Fibroblast of villous mesenchyme (primary cell): ENCODE measurements at places on chromosomes 2 and 18.

DNA sequence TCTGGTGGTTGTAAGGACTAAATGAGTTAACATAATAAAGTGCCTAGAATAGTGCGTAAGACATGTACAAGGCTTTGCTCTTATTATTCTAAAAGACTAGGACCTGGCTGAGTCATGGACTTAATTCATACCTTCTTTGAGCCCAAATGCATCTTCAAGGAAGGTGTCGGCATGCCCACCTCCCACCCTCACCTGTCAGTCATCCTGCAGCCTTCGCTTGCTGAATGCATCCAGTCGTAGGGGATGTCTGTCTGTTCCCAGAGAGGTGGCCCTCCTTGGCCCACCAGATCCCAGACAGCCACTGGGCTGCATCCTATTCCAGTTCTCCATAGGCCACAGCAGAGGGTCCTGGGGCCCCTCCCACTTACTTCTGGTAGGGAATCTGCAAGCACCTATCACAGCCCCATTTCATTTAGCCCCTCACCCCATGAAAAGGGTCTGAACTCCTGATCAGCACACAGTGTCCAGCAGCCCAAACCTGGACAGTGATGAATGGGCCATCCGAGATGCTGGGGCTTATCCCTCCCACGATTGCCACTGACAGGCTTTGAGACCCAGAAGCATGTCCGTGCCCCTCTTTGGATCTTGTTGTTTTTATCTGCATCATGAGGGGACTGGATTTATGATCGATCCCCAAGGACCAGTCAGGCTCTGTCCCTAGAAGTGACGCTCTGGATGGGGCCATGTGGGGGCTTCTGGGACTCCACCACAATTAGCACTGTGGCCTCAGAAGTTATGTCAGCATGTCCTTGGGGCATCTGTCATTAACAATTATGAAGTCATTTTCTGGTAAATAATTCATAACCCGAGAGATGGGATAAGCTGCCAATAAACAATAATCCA lies 101.1 kb downstream of the KLHL29 start:
- no peak for DNase-seq

DNA sequence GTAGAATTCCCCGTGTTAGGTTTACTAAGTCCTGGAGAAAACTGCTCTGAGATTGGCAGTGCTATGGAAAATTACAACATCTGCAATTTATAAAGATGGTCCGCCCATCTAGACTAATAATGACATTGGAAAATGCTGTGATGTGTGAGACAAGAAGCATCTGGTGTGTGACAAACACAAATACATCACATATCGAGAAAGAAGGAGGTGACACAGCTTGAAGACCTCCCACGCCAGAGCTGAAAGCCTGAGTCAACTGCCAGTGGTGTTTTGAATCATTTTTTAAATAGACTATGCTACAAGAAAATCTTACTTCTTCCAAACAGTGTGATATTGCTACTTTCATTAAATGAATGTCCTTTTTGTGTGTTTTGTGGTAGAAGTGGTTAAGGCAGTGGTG lies 8.6 kb upstream of the ANO7 start:
- peak; percentile 5 for DNase-seq

DNA sequence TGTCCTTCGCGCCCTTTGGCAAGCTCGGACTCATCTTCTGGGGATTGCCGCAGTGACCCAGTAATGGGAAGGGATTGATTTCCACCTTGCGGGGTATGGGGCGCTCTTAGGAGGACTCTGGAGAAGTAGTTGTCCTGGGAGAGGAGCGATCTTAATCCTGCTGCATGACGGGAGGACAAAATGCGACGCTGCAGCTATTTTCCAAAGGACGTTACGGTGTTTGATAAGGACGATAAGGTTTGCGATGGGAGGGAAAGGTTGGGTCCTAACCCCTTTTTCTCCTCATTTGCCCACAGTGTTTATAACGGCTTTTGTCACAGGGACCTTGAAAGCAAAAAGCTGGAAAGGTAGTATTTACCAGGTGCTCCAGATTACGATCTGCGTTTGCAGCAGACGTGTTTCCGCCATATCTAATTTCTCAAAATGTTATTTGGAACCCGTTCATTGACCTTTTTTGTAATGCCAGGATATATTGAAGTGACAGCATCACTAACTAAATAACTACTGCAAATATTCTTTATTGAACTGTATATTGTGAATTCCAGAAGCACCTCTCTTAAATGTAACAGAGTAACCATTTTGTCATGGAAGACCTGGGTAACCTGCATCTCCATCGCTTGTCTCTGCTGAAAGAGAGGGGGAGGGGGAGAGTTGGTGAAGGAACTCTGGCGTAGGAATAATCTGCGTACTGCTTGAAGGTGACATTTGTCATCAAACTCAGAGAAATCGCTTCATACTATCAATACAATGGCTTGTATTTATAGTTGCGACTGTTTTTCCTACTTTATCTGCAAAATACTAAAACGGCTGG lies 590 bp downstream of the MDH1 start:
- peak; percentile 5 for DNase-seq

GRCh38 chr2:231139796-231140195 lies 15.0 kb upstream of the HTR2B start:
- DNase-seq: no peak

DNA sequence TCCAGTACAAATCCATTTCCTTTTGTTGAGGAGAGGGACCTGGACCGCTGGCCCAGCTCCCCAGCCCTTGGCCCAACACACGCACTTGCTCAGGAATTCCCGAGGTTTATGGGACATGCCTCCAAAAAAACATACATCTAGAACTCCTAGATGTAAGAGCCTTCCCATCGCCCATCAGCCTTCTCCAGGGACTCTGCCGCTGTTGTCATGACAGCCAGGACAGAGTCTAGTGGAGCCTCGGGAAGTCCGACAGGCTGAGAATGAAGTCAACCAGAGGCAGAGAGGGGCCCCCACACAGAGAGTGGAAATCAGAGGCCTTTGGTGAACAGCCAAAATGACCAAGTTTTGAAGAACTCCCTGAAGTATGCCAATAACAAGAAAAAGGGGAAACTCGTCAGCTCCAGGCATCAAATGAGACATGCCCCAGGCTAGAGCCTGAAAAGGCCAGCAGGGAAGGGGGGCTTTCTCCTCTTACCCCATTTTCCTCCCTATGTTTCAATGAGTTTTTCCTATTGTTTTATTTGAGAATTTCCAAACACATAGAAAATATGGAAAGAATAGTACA lies 43.2 kb upstream of the CAB39 start:
- DNase-seq: no peak

DNA sequence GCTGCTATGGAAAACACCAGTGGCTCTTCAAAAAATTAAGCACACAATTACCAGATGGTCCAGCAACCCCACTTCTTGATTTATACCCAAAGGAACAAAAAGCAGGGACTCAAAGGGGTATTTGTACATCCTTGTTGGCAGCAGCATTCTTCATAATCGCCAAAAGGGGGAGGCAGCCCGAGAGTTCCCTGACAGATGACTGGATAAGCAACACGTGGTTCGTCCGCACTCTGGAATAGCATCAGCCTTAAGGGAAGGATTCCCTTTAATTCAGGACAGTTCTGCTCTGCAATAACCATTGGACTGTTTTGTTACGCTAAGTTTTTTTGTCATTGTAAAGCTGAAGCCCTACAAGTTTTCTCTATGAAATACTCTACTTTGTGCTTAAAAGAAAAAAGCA lies 76.7 kb upstream of the TWIST2 start:
- DNase-seq: peak; percentile 58

GRCh38 chr2:176844461-176844860 lies 368.1 kb upstream of the HNRNPA3 start:
- DNase-seq: no peak

GRCh38 chr2:125169022-125169763 lies 1144.1 kb downstream of the CNTNAP5 start:
- DNase-seq: peak; percentile 3

DNA sequence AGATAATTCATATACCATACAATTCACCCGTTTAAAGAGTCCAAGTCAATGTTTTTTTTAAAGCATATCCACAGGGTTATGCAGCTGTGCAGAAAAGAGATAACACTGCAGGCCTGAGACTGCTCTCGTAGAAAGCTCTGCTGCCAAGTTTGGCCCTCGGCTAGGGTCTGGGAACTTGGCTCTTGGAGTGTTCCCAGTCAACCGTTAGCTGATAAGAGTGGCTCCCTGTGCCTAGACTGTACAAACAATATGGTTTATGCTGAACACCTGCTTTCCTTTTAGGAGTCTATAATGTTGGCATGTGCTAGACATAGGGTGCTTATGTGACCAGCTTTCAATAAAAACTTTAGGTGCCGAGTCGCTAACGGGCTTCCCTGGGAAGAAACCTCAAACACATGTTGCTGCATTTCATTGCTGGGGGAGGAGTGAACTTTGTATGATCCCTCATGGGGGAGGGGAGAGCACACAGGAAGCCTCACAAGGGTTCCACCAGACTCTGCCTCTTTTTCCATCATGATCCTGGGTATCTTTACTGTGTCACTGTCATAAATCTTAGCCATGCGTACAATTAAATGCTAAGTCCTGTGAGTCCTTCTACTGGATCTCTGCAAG lies 34.7 kb downstream of the RFX8 start:
- DNase-seq: peak; percentile 99

GRCh38 chr2:183490914-183491313 lies 366.7 kb downstream of the NUP35 start:
- no peak for DNase-seq

- no peak for DNase-seq
Measured at GRCh38 chr2:177235855-177236437, 23.4 kb downstream of the HNRNPA3 start.

- no peak for DNase-seq
Measured at GRCh38 chr2:196229013-196229412, 57.6 kb upstream of the STK17B start.

DNA sequence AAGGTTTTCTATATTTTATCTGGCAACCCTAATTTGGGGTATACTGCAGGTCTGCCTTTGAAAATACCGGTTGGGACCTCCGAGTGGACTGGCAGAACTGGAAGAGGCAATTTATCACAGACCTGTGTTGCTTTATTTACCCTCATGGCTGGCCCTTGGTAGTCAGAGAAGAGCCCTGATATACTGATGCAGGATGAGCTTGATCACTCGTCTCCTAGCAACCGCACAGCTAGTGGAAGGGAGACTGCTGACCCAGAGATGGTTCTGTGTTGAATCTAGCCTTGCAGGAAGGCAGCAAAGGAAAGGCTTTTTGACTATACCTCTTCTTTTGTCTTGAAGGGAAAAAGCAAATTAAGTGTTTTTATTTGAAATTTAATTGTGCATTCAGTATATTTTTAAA lies 154.7 kb downstream of the EML6 start:
- no peak for DNase-seq

- no peak for DNase-seq
Measured at GRCh38 chr2:80889009-80889408, 584.5 kb upstream of the LRRTM1 start.

GRCh38 chr18:26708806-26709716 lies 156.4 kb downstream of the AQP4 start:
- DNase-seq: no peak

DNA sequence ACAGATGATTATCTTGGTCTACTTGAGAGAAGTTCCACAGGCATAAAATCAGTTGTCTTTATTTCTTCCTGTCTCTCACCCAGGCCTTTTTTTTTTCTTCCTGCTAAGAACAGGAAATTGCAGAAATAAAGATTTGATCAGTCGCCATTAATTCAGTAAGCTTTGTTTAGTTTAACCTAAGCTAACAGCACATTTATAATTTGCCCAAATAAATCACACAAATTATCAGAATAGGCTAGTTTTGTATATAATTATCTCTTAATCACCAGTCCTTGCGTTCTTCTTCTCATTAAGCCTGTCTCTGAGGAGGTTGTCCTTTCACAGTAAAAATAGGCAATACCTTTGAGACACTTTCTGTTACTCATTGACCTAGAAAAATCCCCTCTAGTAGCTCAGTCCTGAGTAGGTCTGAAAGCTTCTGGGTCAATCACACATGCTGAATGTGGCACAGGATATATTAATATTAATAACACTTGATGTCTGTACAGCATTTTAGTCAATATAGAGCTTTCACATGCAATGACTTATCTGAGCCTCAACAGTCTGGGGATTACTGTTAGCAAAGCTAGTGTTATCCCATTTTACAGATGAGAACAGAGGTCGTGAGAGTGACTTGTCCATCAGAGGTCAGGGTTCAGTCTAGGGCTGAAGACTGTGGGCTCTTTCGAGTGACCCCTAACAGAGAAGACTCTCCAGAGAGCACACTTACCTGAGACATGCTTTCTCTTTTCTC lies 11.2 kb upstream of the STK17B start:
- no peak for DNase-seq

DNA sequence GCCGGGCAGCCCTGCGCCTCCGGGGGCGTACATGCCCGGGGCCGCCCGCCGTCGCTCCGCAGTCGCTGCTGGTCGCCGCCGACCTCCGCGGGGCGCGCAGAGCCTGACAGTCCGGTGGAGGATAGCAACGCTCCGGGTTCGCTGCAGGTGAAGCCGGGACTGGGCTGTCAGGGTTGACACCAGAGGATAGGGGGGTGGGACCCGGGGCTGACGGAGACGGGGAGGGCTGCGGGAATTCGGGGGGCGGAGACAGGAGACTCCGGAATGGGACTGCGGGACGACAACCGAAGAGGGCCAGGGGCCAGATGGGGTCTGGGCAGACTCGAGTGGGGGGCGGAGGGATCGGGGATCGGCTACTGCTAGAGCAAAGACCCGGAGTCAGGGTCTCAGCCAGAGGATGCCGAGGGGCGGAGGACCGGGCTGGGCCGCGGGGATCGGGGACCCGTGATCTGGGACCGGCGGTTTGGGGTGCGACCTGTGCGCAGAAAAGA lies 403 bp downstream of the TMEM127 start:
- peak; percentile 36 for DNase-seq
